Glomerular endothelial cell (primary cell): ENCODE measurements at places on chromosomes 7 and 10.

GRCh38 chr7:129553899-129554461 is 51.6 kb downstream of the SMKR1 start:
- no peak for DNase-seq

DNA sequence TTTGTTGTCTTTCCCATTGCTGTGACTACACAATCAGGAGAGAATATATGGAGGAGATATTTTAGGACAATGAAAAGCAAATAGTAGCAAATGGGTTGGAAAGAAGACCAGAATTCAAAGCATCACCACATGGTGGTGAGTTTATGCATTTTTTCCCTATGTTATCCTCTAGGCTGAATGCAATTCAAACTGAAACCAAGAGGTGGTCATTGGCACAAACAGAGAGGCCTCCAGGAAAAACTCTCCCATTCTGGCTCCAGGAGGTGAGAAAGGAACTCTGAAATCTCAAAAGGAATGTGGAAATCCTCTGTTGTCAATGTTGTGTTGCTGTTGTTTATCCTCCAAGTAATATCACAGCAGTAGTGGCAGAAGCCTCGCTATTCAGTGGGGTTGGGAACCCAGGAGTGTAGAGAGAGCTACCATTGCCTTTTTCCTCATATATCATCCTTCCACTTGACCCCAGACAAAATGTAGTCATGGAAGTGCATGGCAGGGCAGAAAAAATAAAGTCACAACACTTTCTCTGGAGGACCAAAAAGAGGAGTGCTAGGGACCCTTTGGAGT is 819.1 kb downstream of the GRID1 start:
- DNase-seq, result no peak

DNA sequence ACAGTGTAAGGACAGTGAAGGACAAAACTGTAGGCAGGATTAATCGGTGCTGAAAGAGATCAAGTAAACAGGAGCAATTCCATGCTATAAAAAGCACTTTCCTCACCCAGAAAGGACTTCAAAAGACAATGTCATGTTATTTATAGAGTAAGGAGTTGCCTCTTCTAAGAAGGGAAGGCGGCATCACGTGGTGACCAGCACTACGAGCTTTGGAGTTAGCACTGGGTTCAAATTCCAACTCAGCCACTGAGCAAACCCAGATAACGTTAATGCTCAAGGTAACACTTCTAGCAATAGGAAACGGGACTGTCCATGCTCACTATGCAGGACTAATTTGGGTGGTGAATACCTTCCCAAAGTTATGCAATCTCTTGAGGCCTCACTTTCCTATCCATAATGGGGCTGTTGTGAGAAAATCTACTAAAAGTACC is 715 bp upstream of the PANK1 start:
- no peak for DNase-seq

DNA sequence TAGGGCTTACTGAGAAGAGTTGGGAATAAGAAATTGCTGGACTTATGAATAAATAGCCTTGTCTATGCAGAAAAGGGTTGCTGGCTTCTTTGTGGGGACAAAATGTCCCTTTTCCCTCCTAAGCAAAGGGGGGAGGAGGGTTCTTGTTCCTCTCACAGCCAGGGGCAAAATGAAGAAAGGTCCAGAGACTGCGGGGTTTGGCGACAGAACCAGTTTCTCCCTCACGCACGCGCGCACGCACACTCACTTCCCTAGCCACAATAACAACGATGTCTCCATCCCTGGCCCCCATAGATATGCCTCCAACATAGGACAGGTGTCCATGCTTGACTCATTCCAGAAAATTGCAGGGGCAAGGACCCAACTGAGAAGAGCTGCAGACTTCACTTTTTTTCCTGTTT is 3.3 kb downstream of the ZMIZ1 start:
- no peak for DNase-seq

GRCh38 chr10:100827819-100828737 is 82.7 kb downstream of the PAX2 start:
- no peak for DNase-seq

- no peak for DNase-seq
Measured at GRCh38 chr7:23343806-23344475, 44.8 kb downstream of the MALSU1 start.

- DNase-seq, result peak; percentile 5
Measured at GRCh38 chr10:47311932-47312662, 10.2 kb upstream of the GDF2 start.

GRCh38 chr7:6106140-6106904 is 75.1 kb downstream of the ANKRD61 start:
- DNase-seq, result no peak

DNA sequence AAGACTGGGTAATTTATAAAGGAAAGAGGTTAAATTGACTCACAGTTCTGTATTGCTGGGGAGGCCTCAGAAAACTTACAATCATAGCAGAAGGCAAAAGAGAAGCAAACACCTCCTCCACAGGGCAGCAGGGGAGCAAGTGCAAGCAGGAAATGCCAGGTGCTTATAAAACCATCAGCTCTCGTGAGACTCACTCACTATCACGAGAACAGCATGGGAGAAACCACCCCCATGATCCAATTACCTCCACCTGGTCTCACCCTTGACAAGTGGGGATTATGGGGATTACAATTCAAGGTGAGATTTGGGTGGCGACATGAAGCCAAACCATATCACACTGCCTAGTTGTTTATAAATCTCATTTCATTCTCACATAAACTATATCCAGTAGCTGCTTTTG is 28.0 kb upstream of the CPN1 start:
- DNase-seq, result no peak
